ENCODE measurements at places on chromosomes 3 and 15. TPM values are rescaled to one million over a fixed set of nuclear protein-coding genes. Genes with fewer than 3 reads are reported as not detected.

Gene SLC9C1
- 0.12 TPM for total RNA-seq

Gene PLA2G4F
- 0.12 TPM for total RNA-seq

Gene ROPN1B
- total RNA-seq: not detected

Gene SEMA3G
- under 0.01 TPM for total RNA-seq

Gene CYB561D2
- 39.6 TPM for total RNA-seq

Gene ESYT3
- total RNA-seq: 6.5 TPM

Gene CPLX3
- not detected for total RNA-seq

Gene CCR1
- 0.87 TPM for total RNA-seq

Gene GPR156
- total RNA-seq: 0.55 TPM

Gene GAP43
- 0.50 TPM for total RNA-seq

Gene BUB1B
- 16.2 TPM for total RNA-seq

Gene EXD1
- 0.11 TPM for total RNA-seq

Gene SLC22A14
- total RNA-seq: not detected

Gene NLGN1
- 20.1 TPM for total RNA-seq

Gene PRR20G
- total RNA-seq: not detected

Gene PRR23C
- total RNA-seq: not detected

Gene ACAN
- 3.0 TPM for total RNA-seq

Gene MYLK
- total RNA-seq: 611 TPM

Gene NEK11
- 8.6 TPM for total RNA-seq

Gene PLA2G4D
- total RNA-seq: not detected

Gene FEZF2
- total RNA-seq: not detected

Gene CALML4
- total RNA-seq: 1.1 TPM

Gene SNRPN
- total RNA-seq: 35.1 TPM

Gene CFAP100
- not detected for total RNA-seq

Gene MYO5C
- total RNA-seq: under 0.01 TPM

Gene DPH3
- 19.0 TPM for total RNA-seq

Gene GPR15
- not detected for total RNA-seq

Gene IL1RAP
- total RNA-seq: 9.7 TPM

Gene STRIT1
- total RNA-seq: not detected

Gene CADPS
- 11.9 TPM for total RNA-seq

Gene HTR3E
- not detected for total RNA-seq

Gene TFG
- 87.4 TPM for total RNA-seq

Gene BCL2A1
- 4.9 TPM for total RNA-seq

Gene OSTN
- total RNA-seq: 0.12 TPM

Gene HMG20A
- total RNA-seq: 24.2 TPM

Gene WDR49
- total RNA-seq: under 0.01 TPM

Gene ZBED2
- total RNA-seq: under 0.01 TPM

Gene CFAP92
- total RNA-seq: not detected

Gene MUC4
- under 0.01 TPM for total RNA-seq

Gene LTF
- total RNA-seq: not detected

Gene EHD4
- total RNA-seq: 21.9 TPM

Gene ASB14
- under 0.01 TPM for total RNA-seq

Gene DHFR2
- 3.7 TPM for total RNA-seq

Gene LXN
- 196 TPM for total RNA-seq

Gene PLSCR4
- total RNA-seq: 18.1 TPM

Gene CYP1A1
- total RNA-seq: not detected

Gene WDR93
- under 0.01 TPM for total RNA-seq

Gene PRR23E
- total RNA-seq: not detected

Gene SLC51B
- 0.33 TPM for total RNA-seq

Gene CSK
- 26.5 TPM for total RNA-seq

Gene MITF
- 23.7 TPM for total RNA-seq

Gene CNTN3
- 5.0 TPM for total RNA-seq

Gene SERPINI2
- not detected for total RNA-seq

Gene AP3B2
- total RNA-seq: 0.22 TPM
